ENCODE measurements at places on chromosomes 12 and 14. TPM values are rescaled to one million over a fixed set of nuclear protein-coding genes. Genes with fewer than 3 reads are reported as not detected.

The P2RX7 gene
- 46.6 TPM for total RNA-seq

The PXN gene
- 160 TPM for total RNA-seq

The ART4 gene
- total RNA-seq: not detected

The RDH12 gene
- not detected for total RNA-seq

The CD69 gene
- total RNA-seq: 53.6 TPM

DNA sequence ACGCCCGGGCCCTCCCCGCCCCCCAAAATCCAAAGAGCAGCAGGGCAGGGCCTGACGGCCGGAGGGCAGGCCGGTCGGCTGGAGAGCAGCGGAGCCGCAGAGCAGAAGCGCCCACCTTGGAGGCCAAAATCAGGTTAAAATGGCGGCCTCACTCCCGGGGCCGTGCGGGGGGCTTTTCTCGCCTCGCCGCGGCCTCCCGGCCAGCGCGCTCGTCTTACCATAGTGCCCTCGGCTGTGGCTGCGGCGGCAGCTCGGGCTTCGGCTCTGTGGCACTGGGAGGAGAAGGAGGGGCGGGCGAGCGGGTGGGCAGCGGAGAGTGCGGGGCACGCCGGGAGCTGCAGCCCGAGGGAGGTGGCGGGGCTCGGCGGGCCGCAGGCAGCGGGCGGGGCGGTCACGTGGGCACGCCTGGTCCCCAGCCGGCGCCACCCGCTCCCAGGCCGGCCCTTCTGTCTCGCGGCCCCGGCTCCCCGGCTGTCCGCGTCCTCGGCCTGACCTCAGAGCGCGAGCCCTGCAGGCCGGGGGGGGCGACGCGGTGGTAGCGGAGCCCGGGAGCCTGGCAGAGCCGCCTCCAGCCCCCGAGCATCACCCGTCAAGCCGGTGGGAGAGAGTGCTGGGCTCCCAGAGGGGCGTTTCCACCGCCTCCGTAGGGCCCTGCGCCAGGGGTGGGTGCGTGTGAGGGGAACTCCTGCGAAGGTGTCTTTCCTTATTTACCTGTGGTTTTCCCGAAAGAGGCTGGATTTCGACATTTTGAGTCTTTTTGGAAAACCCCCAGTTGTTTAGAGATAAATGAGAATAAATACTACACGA lies at the start of gene CFL2:
TSS of gene CFL2 (minus strand) at position 274 of the 807 bp plus-strand sequence. CDS start at position 221, 53 bp downstream.
- peak; percentile 79 for DNase-seq

DNA sequence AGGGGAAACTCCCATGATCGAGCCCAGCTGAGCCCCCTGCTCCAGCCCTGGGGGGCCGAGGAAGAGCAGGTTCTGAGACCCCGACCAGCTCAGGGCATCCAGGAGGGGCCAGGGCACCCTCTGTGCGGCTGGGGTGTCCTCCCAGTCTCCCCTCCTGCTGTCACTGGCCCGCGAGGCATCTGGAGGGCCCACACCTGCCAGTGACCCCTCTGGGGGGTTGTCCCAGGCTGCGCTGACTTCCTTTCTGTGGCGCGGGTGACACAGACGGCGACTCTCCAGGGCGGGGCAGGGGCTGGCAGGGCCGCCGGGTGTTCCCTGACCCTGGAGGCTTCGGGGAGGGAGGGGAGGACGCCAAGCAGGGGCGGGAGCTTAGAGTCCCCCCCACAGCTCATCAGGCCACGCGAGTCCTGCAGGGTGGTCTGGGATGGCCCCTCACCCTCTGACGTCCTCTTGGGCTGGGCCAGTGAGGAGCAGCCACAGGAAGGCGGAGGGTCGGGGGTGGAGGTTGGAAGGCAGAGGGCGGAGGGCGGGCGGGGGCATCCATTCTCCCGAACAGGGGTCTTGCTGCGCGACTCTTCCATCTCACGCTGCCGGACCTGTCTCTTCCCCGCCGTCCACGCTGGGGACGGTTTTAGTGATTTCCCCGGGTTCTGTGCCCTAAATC lies 38.6 kb upstream of the FBRSL1 start:
- DNase-seq: no peak

GRCh38 chr14:37114559-37114958 lies 57.8 kb downstream of the SLC25A21 start:
- no peak for DNase-seq

- no peak for DNase-seq
These were observed 5.9 kb downstream of the DDHD1 start for GRCh38 chr14:53147208-53147607.

Data from natural killer cell treated with Interleukin-12 subunit alpha and Interleukin-12 subunit beta and Interleukin-15 and Interleukin-18, amount 100 ng/mL, for 72 hours (primary cell).